ENCODE measurements at places on chromosomes 4 and X.

GRCh38 chr4:86294883-86295282 lies 65.0 kb downstream of the MAPK10 start:
- DNase-seq, result no peak

- DNase-seq, result no peak
Measured at GRCh38 chr4:93127489-93127888, 701.1 kb upstream of the ATOH1 start.

- no peak for DNase-seq
Measured at GRCh38 chr4:45471335-45471734, 652.5 kb downstream of the GABRG1 start.

GRCh38 chr4:23970201-23970850 lies 80.5 kb upstream of the PPARGC1A start:
- DNase-seq, result no peak

DNA sequence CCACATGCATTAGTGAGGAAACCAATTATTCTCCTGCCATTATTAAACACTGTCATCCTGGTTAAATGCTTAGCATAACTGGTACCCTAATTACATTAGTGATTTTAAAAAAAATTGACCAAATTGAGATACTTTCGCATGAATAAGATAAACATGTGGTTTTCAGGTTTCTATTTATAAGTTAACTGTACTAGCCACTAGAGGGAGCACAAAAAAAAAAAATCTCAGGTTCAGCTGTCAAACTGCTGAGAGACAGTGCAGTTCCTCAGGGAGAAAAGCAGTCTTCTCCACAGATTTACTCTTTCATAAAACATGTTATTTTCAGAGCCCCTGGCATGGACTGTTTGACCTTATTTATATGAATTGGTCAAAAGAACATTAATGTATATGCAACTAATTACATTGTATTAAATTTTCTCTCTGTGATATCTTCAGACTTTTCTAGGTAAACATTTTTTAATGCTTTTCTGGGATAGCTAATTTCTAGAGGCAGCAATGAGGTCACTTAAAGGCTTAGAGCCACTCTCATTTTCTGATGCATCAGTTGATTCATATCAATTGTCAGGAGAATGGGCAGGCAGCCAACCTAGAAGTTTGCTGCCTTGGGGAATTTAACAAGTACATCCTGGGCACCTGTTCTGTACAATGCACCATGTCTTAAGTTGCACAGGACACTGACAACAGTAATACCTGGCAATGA lies 167.5 kb downstream of the CDS1 start:
- peak; percentile 51 for DNase-seq

GRCh38 chr4:73335679-73336078 lies 68.4 kb upstream of the ALB start:
- no peak for DNase-seq

GRCh38 chr4:74369855-74370254 lies 4.9 kb downstream of the EREG start:
- no peak for DNase-seq

- no peak for DNase-seq
Measured at GRCh38 chr4:166414431-166414830, 541.4 kb downstream of the TLL1 start.

DNA sequence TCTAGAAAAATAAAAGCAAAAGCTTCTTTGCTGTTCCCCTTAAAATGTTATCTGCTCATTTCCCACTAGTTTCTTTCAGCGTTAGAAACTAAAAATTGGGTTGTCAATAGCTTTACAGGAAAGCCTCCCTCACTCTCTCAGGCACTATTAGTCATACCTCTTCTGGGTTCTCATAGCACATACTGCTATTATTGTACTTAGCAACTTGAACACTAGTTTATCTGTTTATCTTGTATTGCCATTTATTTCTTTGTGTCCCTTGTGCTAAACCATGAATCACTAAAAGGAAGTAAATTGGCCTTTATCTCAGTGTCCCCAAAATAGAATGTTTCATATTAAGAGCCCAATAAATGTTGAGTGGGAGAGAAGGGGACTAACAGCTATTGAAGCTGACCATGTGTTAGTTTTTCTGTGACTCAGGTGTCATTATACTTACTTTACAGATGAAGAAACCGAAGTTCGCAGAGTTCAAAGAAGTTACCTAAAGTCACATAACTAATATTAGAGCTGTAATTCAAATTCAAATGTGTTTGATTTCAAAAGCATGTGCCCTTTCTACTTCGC lies 124.8 kb upstream of the CITED1 start:
- DNase-seq, result no peak

DNA sequence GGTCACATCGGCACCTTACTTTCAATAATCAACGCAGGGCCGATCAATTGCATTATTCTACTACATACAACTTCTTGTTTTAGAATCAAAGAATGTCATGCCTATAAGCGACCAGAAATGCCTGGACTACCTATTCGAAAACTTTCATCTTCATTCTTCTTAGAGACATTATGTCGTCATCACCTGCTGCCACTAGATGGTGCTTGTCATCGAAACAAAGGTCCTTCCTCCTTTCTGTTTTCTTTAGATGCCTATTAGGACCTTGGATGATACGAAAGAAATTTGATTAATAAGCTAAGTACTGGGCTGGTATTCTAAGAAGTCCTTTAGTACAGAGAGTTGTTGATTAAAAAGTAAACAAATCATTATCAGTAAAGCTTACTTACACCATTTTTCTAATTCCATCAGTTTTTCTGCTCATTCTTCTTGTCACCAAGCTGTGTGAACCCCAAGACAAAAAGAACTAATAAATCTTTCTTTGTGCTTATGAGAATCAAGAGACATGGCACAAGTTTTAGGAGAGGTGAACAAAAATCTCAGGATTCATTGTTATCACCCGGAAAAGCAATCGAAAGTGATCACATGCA lies 154.5 kb upstream of the SLC4A4 start:
- DNase-seq, result peak; percentile 68

GRCh38 chr4:5889002-5889696 lies 3.7 kb downstream of the CRMP1 start:
- no peak for DNase-seq

- no peak for DNase-seq
Measured at GRCh38 chrX:70675284-70675683, 230.6 kb downstream of the DLG3 start.

GRCh38 chr4:129474698-129475097 lies 378.7 kb downstream of the C4orf33 start:
- no peak for DNase-seq

DNA sequence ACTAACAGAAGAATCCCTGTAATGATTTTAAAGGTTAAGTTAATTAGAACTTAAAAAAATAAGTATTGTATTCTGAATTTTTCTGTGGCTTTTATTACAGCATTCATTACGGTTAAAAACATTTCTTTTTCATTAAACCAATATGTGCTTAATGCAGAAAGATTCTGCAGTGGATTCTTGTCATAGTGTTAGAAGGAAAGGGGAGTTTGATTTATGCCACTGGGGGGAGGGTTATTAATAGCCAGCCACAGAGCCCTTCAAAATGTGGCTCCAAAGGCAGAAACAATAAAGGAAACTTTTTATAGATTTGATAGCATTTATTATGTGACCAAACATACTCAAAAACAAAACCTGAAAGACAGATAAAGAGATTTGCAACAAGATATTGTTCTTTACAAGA lies 9.1 kb downstream of the SMAD1 start:
- DNase-seq, result no peak

GRCh38 chrX:13658602-13659001 lies 5.7 kb downstream of the TCEANC start:
- DNase-seq, result peak; percentile 79

GRCh38 chr4:20639346-20639745 lies 60.9 kb upstream of the PACRGL start:
- no peak for DNase-seq

GRCh38 chr4:113584407-113585150 lies 177.0 kb downstream of the CAMK2D start:
- DNase-seq, result peak; percentile 59

DNA sequence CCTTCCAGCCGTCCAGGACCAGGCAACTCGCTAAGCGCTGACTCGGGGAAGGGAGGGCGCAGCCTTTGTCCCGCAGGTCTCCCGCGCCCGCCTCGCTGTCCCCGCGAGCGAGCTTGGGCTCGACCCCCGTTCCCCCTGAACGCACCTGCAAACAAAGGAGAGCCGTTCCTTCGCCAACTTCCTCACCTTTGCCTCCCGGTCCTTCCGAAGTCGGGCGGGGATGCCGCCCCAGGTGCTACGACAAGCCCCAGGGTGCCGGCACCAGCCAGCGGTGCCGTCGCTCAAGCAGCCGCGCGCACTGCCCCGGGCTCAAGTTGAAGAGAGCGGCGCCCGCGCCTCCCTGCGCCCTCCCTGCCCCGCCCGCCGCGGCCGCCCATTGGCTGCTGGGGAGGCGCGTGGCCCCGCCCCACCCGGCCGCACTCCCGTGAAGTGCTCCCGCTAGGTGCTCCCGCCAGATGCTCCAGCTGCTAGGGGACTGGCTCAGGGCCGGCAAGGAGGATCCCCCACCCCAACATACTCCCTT lies 107.1 kb downstream of the NSUN7 start:
- DNase-seq, result no peak

GRCh38 chr4:99490286-99490685 lies 20.5 kb upstream of the C4orf17 start:
- no peak for DNase-seq

- DNase-seq, result no peak
Measured at GRCh38 chrX:10903523-10903922, 207.6 kb upstream of the HCCS start.

GRCh38 chrX:68365341-68365740 lies 68.0 kb downstream of the OPHN1 start:
- DNase-seq, result no peak

DNA sequence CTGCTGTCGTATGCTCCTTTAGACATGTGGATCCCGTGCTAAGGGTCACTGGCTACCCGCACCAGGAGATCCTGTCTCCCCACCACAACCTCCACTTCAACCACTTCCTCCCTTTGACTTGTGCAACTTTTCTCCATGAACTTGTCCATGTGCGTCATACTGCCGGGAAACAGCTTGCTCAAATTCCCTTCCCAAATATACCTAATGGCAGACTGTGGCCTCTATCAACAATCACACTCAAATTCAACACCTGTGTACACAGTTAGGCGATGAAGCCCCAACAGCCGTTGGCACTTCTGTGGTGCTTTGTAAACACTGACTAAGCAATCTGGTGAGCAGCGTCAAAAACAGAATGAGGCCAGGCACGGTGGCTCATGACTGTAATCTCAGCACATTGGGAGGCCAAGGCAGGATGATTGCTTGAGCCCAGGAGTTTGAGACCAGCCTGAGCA lies 49.5 kb downstream of the CD99L2 start:
- peak; percentile 97 for DNase-seq

DNA sequence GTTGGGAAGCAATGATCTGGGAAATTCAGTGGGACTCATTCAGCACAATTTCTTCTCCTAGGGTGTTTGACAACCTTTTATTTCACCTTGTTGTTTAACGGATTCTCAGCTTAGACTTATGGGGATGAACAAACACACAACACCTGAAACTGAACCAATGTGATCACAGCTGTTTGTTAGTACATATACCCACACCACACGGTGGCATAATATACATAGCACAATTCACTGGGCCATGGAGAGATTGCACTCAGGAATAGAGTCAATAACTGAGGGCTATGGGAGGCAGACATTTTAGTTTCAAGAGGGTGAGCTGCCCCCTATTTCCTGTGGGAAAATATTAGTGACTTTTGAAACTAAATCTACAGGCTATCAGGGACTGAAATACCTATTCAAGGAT lies 148.0 kb downstream of the PARM1 start:
- no peak for DNase-seq

- no peak for DNase-seq
Measured at GRCh38 chr4:147334478-147334877, 146.4 kb upstream of the EDNRA start.

DNA sequence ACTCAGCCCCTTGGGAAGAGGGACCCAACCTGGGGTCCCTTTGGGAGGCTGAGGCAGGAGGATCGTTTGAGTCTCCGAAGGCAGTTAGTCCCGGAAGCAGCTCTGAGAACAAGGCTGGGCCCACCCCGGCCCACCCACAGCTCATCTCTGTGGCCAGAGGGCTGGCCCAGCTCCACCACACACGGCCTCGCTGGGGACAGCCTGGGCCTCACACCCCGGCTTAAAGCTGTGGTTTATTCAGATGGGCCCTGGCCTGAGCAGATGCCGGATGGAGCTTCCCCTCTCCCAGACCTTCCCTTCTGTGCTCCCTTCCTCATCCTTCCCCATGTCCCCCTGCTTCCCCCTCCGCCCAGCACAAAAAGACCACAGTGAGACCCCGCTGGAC lies 54.4 kb downstream of the FAM53A start:
- DNase-seq, result no peak

DNA sequence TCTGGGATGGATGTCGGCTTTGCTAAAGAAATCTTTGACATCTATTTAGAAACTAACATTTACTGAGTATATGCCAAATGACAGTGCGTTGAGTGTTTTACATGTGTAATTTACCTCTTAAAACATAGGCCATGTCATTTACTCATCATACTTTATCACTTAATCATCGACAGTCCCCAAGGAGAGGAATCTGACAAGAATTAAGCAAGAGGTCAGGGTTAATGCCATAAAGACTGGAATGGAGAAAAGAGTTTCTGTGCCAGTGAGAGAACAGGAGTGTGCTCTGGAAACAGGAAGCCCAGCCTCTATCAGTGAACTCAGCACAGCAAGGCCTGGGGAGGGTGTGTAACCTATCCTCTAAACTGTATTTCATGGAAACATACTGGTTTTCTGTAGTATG lies 28.0 kb upstream of the AMOT start:
- DNase-seq, result peak; percentile 42

DNA sequence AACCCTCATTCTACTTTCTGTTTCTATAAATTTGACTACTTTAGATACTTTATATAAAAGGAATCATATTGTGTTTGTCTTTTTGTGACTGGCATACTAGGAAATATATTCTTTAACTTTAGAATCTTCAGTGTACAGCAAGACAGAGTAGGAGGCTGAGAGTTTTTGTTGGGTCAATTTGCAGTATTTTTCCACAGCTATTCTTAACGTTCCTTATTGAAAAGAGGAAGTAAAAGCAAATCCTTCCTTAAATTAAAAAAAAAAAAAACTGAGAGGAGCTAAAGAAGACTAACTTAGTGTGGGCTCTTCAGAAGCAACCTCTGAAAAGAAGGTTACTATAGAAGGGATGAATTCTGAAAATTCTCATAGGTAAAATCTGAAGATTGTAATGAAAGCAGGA lies 1194.6 kb downstream of the ADGRL3 start:
- no peak for DNase-seq

- DNase-seq, result no peak
Measured at GRCh38 chrX:133813971-133814370, 171.4 kb downstream of the GPC3 start.

- no peak for DNase-seq
Measured at GRCh38 chrX:40366661-40367060, 214.1 kb upstream of the ATP6AP2 start.

- DNase-seq, result no peak
Measured at GRCh38 chr4:26474551-26474950, 15.7 kb downstream of the CCKAR start.
